ENCODE measurements at places on chromosomes 13 and 19.

DNA sequence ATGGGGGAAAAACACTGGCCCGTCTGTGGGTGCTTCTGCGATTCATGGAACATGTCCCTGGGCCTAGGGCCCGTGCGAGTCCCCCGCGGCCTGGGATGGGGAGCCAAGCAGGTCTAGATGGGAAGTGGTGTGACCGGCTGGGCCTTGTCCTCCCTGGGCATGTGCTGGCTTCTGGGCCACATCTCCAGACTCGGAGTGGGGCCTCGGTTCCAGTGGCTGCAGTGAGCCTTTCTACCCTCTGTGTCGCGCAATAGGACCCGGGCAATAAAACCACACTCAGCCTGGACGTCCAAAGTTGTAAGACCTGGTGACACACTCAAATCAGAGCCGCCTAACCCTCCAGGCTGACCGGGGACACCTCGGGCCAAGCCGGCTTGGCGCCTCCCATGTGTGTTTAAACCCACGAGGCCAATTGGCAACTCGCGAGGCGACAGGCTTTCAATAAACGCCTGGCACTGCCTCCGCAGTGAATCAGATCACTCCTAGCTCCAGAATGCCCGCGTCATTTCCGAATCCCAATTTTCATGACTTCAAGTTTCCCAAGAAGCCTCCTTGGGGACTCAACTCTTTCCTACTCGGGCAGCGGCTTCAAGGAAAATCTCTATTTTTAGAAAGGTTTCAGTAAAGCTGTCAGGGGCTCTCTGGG lies 57.3 kb downstream of the KLF2 start:
- no peak for DNase-seq

- DNase-seq, result no peak
Measured at GRCh38 chr19:17926044-17926443, 6.8 kb upstream of the CCDC124 start.

GRCh38 chr13:32203736-32204135 lies 111.4 kb downstream of the ZAR1L start:
- DNase-seq, result no peak

- no peak for DNase-seq
Measured at GRCh38 chr19:55231391-55232285, 3.1 kb upstream of the TMEM86B start.

- no peak for DNase-seq
Measured at GRCh38 chr19:31492050-31492449, 142.8 kb upstream of the TSHZ3 start.

DNA sequence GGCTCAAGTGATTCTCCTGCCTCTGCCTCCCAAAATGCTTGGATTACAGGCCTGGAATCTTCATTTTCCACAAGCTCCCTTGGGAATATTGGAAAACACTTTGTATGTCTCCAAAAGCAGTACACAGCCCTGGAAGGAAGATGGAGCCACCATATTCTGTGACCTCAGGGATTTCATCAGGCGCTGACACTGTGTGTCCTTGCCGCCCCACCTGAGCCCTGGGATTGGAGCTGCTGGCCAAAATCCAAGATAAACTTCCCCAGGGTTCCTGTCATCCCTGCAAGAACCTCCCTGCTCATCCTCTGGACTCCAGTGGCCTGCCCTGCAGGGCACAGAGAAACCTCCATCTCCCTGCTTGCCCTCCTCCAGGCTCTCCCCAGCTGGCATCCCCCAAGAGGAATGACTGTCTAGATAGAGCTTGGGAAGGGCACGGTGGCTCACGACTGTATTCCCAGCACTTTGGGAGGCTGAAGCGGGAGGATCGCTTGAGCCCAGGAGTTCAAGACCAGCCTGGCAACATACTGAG lies 1.3 kb upstream of the GNG7 start:
- DNase-seq, result no peak

- DNase-seq, result no peak
Measured at GRCh38 chr19:45305007-45305406, 17.7 kb downstream of the CKM start.

GRCh38 chr13:106156468-106156867 lies 379.0 kb downstream of the EFNB2 start:
- DNase-seq, result no peak

- DNase-seq, result no peak
Measured at GRCh38 chr13:48424212-48424611, 11.3 kb upstream of the LPAR6 start.

GRCh38 chr13:105612541-105612940 lies 922.9 kb downstream of the EFNB2 start:
- DNase-seq, result no peak

DNA sequence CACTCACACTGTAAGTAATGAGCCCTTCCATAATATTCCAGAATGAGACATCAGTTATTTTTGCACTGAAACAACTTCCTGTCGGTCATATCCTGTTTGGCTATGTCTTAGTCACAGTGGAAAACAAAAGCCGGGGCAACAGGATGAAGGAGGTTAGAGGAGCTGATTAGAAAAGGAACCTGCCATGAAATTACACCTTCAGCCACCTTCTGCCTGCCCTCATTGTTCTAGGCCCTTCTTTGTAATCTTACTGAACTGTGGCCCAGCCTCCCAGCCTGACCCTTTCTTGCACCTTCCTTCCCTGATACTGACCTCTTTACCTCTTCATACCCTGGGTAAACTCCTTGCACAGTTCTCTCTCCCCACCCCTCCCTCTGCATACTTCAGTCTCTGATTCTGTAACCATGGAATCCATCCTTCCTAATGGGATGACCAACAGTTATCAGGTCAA lies 67.3 kb downstream of the DOCK9 start:
- DNase-seq, result no peak

GRCh38 chr13:51674276-51674675 lies 90.0 kb downstream of the WDFY2 start:
- no peak for DNase-seq

- DNase-seq, result no peak
Measured at GRCh38 chr13:29454931-29455481, 140.5 kb downstream of the SLC7A1 start.

- DNase-seq, result no peak
Measured at GRCh38 chr19:40089462-40089861, 1.3 kb downstream of the ZNF780A start.

GRCh38 chr19:23436318-23436717 lies 41.0 kb upstream of the ZNF91 start:
- DNase-seq, result no peak

GRCh38 chr19:41564515-41565378 lies 11.2 kb upstream of the CEACAM21 start:
- no peak for DNase-seq

DNA sequence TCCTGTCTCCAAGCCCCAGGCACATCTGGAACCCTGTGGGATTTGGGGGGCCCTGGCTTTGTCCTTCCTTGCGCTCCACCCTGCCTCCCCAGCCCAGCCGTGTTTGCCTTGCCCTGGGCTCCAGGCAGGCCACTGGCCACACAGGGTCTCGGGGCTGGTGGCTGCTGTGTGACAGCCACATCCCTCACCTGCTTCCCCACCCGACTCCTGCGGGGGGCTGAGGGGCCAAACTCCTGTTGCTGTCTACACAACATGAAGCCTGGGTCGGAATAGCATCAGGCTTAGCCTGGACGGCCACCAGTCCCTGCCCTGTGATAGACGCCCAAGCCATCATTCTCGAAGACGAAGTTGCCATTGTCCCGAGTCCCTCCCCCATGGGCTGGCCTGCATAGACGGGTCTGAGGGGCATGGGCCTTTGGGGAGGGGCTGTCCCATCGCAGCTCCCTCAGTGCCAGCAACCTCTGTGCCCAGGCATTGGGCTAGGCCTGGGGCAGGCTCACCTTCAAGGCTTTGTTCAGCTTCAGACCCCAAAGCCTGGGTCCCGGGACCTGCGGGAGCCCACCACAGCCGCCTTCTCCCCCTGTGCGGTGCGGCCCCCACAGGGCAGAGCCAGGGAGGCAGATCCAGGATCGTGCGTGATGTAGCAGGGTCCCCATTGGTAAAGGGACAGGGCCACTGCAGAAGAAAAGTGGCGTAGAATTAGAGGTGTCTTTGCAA lies 15.5 kb upstream of the TEKTIP1 start:
- DNase-seq, result no peak

Data from stimulated activated CD8-positive, alpha-beta memory T cell treated with anti-CD3 and anti-CD28 coated beads, Interleukin-4, amount 100 ng/mL, for 1 hour (primary cell).